ENCODE measurements at places on chromosomes 4 and X.

- peak; percentile 82 for DNase-seq
These were observed 34.5 kb upstream of the HELT start for GRCh38 chr4:184983672-184984356.

DNA sequence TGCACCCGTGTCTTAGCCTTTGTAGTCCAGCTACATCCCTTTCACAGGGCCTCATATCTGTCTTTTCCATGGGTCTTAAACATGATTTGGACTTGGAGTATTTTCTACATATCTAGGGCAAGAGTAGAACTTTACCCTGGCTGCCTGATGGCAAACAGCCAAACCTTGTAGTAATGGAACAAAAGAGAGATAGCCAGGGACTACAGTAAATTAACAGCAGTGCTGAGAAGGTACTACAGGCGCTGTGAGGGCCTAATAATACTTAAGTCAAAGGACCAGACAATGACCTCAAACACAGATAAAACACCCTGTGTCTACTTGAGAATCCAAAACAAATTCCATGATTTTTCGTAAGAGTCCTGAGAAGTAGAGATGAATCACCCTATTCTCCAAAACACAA is 111.0 kb upstream of the WDR17 start:
- DNase-seq, result no peak

GRCh38 chrX:133461231-133461630 is 45.9 kb upstream of the GPC4 start:
- DNase-seq, result no peak

GRCh38 chrX:109654516-109655109 is 29.6 kb upstream of the KCNE5 start:
- no peak for DNase-seq

GRCh38 chr4:165799384-165799815 is 73.6 kb upstream of the TLL1 start:
- no peak for DNase-seq

DNA sequence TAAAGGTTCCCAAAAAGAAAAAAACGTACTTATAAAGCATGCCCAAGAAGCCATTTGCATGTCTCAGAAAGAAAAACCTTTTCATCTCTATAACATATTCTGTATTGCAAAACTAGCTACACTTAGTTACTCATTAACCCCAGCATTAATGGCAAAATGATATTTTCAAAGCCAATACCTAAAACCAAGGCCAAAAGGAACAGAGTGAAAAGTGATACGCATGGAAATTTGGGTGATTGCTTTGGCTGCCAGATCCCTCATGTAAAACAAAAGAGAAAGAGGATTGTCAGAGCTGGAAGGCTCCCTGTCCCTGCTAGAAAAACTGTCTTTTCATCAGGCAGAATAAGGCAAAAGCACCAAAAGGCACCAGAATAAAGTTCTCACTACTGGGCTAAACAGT is 46.8 kb upstream of the RADX start:
- DNase-seq, result no peak

DNA sequence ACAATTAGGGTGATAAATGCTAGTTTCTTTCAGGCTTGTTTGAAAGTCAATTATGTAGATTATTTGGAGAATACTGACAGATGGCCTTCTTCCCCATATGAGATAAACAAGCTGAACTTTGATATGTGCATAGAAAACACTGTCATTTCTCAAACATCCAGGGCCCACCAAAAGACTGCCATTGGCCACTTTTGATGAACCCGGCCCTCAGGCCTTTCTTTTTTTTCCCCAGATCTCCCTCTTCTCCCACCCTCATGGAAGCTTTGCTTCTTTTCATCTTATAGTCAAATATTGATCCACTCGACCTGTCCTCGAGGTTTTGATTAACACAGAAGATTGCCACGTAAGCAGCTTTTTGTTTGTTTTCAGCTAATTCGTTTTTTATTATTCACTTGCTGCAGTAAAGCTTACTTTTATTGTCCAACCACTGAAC is 377.4 kb downstream of the SMARCA1 start:
- DNase-seq, result no peak

DNA sequence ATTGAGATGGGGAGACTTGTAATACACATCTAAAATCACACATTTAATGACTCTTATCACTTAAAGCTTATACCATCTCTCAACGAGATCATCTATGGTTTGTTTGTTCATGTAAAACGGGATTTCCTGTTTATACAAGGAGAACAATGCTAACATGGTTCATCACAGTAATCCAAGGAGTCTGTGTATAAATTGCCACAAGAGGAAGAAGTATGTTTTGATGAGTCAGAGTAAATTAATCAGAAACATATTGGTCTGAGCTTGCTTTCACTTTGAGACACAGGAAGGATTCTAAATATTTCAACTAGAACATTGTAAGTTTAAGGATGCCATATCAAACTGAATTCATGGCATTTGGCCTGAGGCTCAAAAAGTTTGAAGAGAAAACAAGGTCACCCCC is 594.1 kb downstream of the GLUD2 start:
- DNase-seq, result no peak

GRCh38 chrX:82813671-82814078 is 694.4 kb upstream of the POU3F4 start:
- peak; percentile 94 for DNase-seq

GRCh38 chr4:164943192-164943591 is 34.3 kb downstream of the TRIM61 start:
- no peak for DNase-seq

- no peak for DNase-seq
These were observed 44.8 kb downstream of the ATXN3L start for GRCh38 chrX:13275031-13275430.

- DNase-seq, result no peak
These were observed 6.0 kb downstream of the DGKQ start for GRCh38 chr4:967113-968104.

GRCh38 chr4:185730387-185730786 is 81.6 kb downstream of the SORBS2 start:
- DNase-seq, result peak; percentile 19

DNA sequence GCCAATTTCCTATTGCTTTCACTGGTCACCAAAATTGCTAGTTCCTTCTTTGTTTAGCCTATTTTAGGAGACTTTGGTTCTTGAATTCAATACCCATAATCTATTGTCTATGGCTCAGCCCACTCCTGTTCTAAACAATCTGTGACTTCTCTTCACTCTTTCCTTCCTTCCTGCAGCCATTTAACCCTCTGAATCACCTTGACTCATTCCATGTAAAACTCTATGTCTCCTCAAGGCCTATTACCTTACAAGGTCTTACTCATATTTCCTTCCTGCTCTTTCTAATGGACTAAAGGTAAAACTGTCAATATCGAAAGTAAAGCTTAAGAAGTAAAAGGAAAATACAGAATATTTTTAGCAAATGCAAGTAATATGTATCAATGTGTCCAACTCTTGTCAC is 301.6 kb downstream of the ARHGAP24 start:
- DNase-seq, result no peak

DNA sequence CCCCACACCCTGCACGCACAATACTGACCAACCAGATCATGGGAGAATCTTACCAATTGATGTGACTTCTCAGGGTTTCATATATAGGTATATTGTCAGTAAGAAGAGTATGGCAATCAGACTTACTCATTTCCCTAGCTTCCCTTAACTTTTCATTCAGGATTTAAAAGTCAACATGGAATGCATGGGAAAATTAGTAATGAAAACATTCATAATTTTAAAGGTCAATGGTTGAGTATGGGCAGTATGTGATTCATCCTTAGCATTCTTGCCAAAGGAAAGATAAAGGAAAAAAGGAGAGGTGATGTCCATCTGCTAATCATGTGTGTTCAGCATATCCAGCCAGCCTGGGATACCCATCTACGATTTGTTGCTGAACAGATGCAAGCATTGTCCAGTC is 4.0 kb downstream of the DIPK2B start:
- no peak for DNase-seq

- DNase-seq, result no peak
These were observed 40.1 kb upstream of the SETD7 start for GRCh38 chr4:139596034-139596683.

- no peak for DNase-seq
These were observed 2.4 kb downstream of the HADH start for GRCh38 chr4:107991945-107992630.

DNA sequence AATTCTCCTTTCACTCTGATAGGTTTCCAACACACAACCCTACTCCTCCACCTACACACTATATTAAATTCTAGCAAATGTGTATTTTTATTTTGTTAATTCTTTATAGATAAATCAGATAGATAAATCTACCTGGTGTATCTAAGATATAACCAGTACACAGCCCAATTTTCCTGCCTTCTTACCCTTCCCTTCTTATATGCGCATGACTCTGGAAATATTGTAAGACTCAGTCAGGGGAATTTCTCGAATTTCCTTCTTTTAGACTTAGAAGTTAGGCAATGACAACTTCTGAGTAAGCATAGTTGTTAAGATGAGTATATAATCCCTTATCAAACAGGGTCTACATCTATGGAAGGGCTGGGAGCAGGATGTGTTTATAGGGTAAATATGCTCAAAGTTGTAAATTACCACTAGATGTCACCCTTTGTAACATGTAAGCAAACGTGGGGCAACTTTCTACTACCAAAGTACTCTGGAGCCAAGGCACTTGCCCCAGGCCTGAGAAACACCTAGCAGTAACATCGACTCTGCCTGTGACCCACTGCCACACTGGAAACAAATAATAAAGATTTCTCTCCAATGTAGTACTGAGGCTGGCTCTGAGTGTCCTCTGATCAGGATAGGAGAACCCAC is 444.7 kb downstream of the IQCM start:
- peak; percentile 76 for DNase-seq

All from T47D (cell line).